ENCODE measurements at places on chromosomes 5 and 9.
A peak's percentile ranks its signal among the peaks of the same experiment; 100 is the strongest.

DNA sequence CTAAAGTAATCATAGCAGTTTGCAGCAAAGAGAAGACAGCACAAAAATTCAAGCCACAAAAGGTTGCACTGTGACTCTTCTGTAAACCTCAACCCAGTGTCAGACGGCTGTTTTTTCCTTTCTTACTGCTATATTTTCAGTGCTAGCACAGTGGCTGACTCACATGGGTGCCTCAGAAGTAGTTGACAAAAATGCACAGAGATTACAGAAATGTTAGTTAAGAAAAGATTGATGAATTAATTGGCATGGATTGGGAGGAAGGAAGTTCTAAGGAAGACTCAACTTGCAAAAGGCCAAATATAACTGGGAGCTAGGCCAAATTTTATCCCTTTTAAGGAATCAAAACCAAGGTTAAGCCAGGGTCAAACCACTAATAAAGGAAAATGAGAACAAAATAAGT is 43.7 kb upstream of the ITGA1 start:
- peak; percentile 40 for DNase-seq

- no peak for DNase-seq
Observed at GRCh38 chr5:143680672-143681259, 131.2 kb upstream of the HMHB1 start.

DNA sequence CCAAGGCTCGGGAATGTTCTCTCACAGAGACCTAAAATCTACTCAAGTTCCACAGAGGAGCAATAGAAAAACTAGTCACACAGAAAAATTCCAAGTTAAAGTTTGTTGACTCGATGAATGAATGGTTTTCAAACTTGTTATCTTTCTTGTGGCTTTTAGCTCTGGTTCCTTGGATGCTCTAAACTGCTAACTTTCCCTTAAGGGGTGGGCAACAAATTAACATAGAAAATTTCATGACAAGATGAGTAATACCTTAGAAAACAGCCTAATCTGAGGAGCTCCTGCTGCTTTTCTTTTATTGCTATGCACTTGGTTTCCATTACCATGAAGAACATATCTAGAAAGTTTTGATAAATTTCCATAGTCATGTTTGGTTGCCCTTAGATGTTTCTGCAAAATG is 100.2 kb upstream of the CCDC112 start:
- DNase-seq: no peak

GRCh38 chr5:159850160-159850559 is 66.1 kb upstream of the ADRA1B start:
- no peak for DNase-seq

DNA sequence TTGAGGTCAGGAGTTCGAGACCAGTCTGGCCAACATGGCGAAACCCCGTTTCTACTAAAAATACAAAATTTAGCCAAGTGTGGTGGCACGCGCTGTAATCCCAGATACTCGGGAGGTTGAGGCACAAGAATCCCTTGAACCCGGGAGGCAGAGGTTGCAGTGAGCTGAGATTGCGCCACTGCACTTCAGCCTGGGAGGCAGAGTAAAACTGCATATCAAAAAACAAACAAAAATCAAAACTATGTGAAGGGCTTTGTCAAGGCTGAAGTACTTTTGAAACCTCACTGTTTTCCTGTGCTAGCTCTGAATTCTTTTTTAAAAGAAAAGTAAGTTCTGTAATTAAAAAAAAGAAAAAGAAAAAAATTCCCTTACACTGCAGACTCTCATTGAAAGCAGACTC is 65.1 kb upstream of the KLF4 start:
- DNase-seq: no peak

GRCh38 chr5:132023258-132024116 is 12.0 kb upstream of the ACSL6 start:
- no peak for DNase-seq

Measured in foreskin melanocyte (primary cell).